Articular chondrocyte of knee joint (primary cell): ENCODE measurements at places on chromosomes 13 and 19. TPM values are rescaled to one million over a fixed set of nuclear protein-coding genes. Genes with fewer than 3 reads are reported as not detected.

The ATG4D gene
- 6.1 and 7.0 TPM in 2 replicates for total RNA-seq

The RGL3 gene
- total RNA-seq: 4.3 and 6.5 TPM in 2 replicates

The CAPN12 gene
- 0.13 and 0.43 TPM in 2 replicates for total RNA-seq

The PGLYRP2 gene
- total RNA-seq: not detected in 2 replicates

The ZNF835 gene
- 0.39 and 1.7 TPM in 2 replicates for total RNA-seq

The TRPM4 gene
- total RNA-seq: 13.4 and 17.0 TPM in 2 replicates
